Naive thymus-derived CD4-positive, alpha-beta T cell (primary cell): ENCODE measurements at places on chromosomes 7 and 10. TPM values are rescaled to one million over a fixed set of nuclear protein-coding genes. Genes with fewer than 3 reads are reported as not detected.

The PRSS2 gene
- not detected for polyA plus RNA-seq

The MOGAT3 gene
- not detected for polyA plus RNA-seq

DNA sequence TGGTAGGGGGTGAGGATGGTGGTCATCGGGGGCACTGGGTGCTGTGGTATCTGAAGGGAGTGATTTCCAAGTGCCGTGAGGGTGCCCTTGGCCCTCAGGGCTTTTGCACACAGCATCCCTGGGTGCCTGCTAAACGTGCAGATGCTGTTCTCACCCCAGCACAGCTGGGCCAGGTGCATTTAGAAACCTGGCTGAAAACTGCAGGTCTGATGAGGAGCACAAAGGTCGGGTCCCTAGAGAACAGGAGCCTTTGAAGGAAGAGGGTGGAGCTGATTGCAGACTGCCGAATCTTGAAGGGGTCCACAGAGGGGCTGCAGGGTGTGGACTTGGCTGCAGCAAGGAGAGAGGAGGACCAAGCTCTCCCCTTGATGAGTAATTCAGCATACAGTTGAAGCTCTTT is 32.0 kb downstream of the ZMIZ1 start:
- DNase-seq: no peak

DNA sequence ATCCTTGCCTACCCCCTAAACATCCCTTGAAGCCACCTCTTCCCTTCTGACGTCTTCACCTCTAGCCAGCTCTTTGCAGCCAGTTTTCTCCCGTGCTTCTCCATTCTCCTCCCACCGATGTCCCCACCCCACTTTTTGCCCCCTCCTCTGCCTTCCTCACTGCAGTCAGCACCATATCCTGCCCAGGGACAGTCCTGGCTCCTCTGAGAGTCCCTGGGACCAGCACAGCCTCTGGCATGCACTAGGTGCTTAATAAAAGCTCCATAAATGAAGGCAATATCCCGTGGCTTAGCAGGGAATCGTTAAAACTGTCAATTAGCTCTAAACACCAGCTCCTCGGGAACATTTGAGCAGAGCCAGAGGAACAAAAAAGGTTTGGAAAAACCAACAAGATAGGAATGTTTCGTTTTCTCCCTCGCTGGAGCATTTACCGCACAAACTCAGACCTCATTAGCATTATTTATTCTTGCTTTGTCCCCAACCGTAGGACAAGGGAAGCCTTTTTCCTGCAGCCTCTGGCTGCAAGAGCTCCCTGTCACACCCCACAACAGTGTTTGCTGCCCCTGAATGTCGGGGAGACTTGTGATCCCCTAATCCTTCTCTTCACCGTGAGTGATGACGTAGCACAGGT is 16.1 kb downstream of the MYL10 start:
- no peak for DNase-seq

GRCh38 chr10:60566096-60566495 is 176.4 kb upstream of the ANK3 start:
- DNase-seq: no peak

DNA sequence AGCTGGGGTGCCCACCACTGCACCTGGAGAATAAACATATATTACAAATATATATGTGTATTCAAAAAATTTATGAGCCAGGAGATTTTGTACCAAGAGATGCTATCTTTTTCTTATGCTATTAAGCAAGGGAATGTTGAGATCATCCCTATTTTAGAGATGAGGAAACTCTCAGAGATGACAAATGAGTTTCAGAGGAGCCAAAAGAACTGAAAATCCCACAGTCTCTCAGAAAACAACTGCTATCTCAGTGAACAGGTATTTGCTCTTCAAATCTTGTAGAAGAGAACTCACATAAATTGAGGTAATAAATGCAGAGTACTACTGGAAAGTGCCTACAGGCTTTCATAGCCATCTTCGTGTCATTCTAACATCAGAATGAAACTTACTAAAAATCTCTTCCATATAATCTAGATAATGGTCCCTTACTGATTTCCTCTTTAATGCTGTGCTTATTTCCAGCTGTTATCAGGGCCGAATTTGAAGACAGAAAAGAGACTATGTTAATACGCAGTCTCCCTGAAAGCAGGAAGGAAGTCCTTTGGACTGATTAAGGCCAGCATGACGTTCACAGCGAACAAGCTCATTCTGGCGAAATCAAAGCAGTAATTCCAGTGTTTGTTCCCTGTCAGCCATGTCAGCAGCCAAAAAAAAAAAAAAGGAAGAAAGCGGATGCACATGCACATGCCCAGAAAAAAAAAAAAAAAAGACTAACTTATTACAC is 29.4 kb upstream of the ANAPC16 start:
- no peak for DNase-seq

DNA sequence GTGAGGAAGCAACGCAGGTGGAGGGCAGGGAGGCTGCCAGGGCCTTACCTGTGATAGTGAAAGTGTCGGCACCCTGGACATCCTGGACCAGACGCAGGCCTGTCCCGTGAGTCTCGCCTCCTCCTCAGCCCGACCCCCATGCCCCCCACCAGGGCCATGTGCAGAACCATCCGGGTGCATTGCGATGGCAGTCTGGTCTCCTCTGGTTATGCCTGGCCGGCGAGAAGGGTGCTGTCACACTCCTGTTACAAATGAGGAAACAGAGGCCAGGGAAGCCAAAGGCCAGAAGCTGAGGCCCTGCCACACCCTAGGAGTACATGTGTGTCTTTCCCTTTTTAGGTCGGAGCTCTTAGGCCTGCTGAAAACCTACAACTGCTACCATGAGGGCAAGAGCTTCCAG is 7.2 kb downstream of the DEPP1 start:
- DNase-seq: no peak
